Adrenal gland (tissue), 19 donors: ENCODE measurements at places on chromosomes 16 and 17. TPM values are rescaled to one million over a fixed set of nuclear protein-coding genes. Genes with fewer than 3 reads are reported as not detected.
A peak's percentile ranks its signal among the peaks of the same experiment; 100 is the strongest.

DNA sequence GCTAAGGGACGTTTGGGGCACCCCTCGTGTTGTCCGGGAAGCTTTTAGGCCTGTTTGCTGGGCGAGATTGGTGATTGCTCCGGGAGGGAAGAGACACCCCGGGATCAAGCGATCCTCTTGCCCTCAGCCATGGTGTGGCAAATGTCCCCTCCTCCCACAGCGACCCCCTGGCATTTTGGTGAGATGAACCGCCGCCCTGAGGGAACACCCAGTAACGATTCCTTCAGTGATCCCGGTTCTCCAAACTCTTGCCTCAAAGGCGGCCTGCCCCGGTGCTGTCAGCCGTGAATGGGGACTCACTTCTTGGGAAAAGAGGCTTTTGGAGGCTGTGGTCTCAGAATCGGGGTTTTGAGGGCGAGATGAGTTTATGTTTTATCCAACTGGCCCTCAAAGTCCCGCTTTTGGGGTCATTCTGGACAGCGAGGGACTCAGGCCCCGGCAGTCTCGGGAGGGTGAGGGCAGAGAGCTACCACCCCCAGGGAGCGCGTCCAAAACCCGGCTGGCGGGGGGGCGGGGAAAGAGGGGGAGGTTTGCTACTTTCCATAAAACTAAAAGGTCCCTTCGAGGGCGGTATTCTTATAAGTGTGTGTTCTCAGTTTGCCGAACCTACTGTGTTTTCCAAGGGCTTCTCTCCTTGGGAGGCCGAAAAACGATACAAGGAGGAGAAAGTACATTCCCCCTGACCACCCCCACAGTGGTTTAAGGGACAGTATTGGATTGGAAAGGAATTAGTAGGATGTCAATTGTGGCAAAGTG is 232.7 kb downstream of the MRTFB start:
- H3K27me3 ChIP-seq: no peaks in the 10 kb centered on the region
- H3K4me1 ChIP-seq: peaks cover 33% of the 10 kb centered on the region
- DNase-seq: no peak
- H3K27ac ChIP-seq: peak overlapping the region; percentile 81
- H3K36me3 ChIP-seq: no peaks in the 10 kb centered on the region
- H3K4me3 ChIP-seq: peak overlapping the region; percentile 91

Gene SCGB1C2
- not detected for polyA plus RNA-seq

- DNase-seq: no peak
- no peaks in the 10 kb centered on the region for H3K27me3 ChIP-seq
- no peak overlapping the region for H3K27ac ChIP-seq
- no peaks in the 10 kb centered on the region for H3K4me1 ChIP-seq
Measured at GRCh38 chr17:50265690-50266315, 8.5 kb upstream of the TMEM92 start.

- H3K27ac ChIP-seq: no peak overlapping the region
- no peaks in the 10 kb centered on the region for H3K4me1 ChIP-seq
- no peaks in the 10 kb centered on the region for H3K27me3 ChIP-seq
- DNase-seq: no peak
- H3K36me3 ChIP-seq: no peaks in the 10 kb centered on the region
Measured at GRCh38 chr17:685006-685405, 29.6 kb downstream of the VPS53 start.

Gene ZNF629
- polyA plus RNA-seq: 13.6 TPM

Gene GCGR
- 0.29 TPM for polyA plus RNA-seq

DNA sequence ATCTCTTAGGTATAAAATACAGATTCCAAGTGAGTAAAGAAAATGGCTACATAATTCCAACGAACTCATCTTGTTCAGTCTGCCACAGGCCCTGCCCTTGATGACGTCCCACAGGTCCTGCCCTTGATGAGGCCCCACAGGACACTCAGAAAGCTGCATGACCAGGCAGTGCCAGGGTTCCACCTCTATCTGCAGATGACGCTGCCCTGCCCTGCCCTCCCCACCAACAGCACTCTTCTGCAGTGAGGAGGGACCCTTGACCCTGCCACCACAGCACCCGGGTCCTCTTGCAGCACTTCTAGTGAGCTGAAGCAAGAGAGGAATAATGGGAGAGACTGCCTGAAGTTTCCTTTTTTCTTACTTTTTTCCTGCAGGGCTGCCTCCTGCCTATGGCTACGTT is 118.4 kb downstream of the VPS53 start:
- H3K27ac ChIP-seq: no peak overlapping the region
- peak; percentile 45 for DNase-seq
- peaks cover 12% of the 10 kb centered on the region for H3K4me1 ChIP-seq
- no peaks in the 10 kb centered on the region for H3K27me3 ChIP-seq
- no peaks in the 10 kb centered on the region for H3K36me3 ChIP-seq
- no peak overlapping the region for H3K4me3 ChIP-seq

Gene CTRL
- 0.09 TPM for polyA plus RNA-seq

Gene RGS11
- polyA plus RNA-seq: 1.4 TPM

DNA sequence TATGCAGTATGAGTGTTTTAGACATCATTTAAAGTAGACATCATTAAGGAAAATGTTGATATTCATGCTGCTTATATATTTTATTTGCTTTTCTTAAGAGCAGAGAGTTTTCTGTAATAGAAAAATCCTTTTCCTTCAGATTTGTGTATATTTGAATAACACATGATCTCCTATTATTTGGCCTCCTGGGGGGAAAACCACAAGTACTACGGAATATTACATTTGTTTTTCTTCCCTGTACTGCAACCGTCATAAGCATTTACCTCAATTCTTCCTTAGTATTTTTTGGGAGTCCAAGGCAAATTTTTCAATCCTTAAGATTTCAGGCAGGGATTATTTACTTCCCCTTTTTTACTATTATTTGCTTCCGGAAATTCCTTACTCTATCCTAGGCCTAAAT is 6.0 kb downstream of the RSPRY1 start:
- DNase-seq: no peak
- no peak overlapping the region for H3K27ac ChIP-seq
- H3K36me3 ChIP-seq: no peaks in the 10 kb centered on the region

- H3K4me1 ChIP-seq: no peaks in the 10 kb centered on the region
- no peaks in the 10 kb centered on the region for H3K36me3 ChIP-seq
- DNase-seq: no peak
- peaks cover 3% of the 10 kb centered on the region for H3K27me3 ChIP-seq
Measured at GRCh38 chr16:27920391-27920891, 143.1 kb downstream of the GSG1L start.

DNA sequence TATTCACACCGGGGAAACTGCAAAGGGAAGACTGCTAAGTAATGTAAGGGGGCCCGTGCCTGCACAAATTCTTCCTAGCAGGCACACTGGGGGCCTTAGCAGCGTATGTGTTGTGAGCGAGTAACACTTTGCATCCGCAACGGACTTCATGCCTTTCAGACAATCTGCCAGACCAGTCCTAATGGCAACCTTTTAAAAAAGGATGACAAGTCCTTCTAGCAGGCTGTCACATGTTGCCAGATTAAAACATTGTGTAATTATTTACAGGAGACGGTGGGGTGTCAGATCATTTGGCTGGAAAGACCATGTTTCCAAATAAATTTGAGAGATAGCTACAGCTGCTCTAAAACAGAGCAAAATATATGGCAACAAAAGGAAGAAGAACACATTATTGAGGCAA is 46.1 kb downstream of the CPPED1 start:
- DNase-seq: no peak
- no peak overlapping the region for H3K4me3 ChIP-seq
- H3K27ac ChIP-seq: no peak overlapping the region
- H3K27me3 ChIP-seq: no peaks in the 10 kb centered on the region
- H3K36me3 ChIP-seq: no peaks in the 10 kb centered on the region
- H3K4me1 ChIP-seq: peaks cover 5% of the 10 kb centered on the region

- H3K4me1 ChIP-seq: no peaks in the 10 kb centered on the region
- no peaks in the 10 kb centered on the region for H3K36me3 ChIP-seq
- H3K27ac ChIP-seq: no peak overlapping the region
Measured at GRCh38 chr17:28416703-28417311, 10.8 kb upstream of the SLC46A1 start.

DNA sequence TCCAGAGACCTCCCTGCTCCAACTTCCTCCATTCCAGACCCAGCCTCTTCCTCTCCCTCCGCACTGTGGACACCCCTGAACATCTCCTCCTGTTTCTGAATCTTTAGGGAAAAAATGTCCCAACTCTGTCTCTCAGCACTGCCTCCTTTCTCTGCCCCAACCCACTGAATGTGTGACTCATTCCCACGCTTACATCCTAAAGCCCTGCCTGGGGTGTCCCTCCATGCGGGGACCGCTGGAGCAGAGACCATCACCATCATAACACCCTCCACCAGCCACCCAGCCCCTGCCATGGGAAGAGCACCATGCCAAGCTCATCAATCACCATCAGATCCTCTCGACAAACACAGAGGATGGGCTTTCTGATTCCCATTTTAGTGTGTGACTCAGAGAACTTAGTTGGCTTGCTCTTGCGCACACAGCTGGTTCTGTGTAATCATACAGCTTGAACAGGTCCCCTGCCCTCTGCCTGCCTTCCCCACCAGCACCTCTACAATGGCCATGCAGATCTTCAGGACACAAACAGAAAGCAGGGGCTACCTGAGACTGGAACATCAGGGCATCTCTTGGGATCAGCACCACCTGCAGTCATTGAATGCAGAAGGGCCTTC is 10.7 kb downstream of the RPRML start:
- no peak overlapping the region for H3K27ac ChIP-seq
- H3K27me3 ChIP-seq: no peaks in the 10 kb centered on the region
- DNase-seq: no peak
- H3K4me1 ChIP-seq: no peaks in the 10 kb centered on the region
- no peaks in the 10 kb centered on the region for H3K36me3 ChIP-seq
- H3K4me3 ChIP-seq: no peak overlapping the region

DNA sequence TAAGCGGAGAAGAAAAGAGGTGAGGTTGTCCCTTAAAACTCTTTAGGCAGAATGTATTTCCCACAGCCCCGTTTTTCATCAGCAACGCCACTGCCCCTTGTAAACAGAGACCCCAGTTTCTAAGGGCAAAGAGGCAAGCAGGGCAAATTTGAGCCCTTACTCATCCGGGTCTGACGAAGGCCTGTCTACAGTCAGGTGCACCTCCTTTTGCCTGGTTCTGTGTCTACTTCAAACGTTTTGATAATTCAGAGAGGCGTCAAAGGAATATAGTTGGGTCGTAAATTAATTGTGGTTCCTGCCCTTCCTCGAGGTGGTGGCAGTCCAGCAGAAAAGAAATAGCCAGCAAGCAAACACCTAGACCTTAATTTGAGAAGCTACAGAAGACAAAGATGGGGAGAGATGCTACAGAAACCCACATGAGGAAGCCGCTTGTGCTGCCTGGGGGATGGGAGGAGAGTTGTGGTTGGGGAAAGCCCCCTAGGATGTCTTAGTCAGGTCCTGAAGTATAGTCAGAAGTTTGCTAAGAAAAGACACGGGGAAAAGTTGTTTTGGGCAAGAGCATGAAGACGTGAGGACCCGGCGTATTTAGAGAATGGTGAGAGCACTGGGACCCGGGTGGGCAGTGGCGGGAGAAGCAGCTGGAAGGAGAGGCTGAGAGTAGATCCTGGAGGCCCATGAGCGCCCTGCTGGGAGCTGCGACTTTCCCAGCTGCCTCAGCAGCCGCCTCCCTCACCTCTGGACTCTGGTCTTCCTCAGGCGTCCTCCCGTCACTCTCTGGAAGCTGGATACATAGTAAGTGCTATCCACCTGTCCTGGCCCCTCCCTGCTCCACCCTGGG is 2.4 kb downstream of the FBRS start:
- peaks cover 33% of the 10 kb centered on the region for H3K4me1 ChIP-seq
- H3K4me3 ChIP-seq: peak overlapping the region; percentile 97
- DNase-seq: no peak
- no peaks in the 10 kb centered on the region for H3K36me3 ChIP-seq
- H3K27me3 ChIP-seq: no peaks in the 10 kb centered on the region
- peak overlapping the region; percentile 99 for H3K27ac ChIP-seq

GRCh38 chr16:2056681-2057407 is 9.1 kb downstream of the TSC2 start:
- no peak for DNase-seq
- peaks cover 57% of the 10 kb centered on the region for H3K36me3 ChIP-seq
- no peaks in the 10 kb centered on the region for H3K27me3 ChIP-seq
- H3K27ac ChIP-seq: no peak overlapping the region
- H3K4me1 ChIP-seq: no peaks in the 10 kb centered on the region

- no peaks in the 10 kb centered on the region for H3K36me3 ChIP-seq
- peak; percentile 22 for DNase-seq
- H3K4me1 ChIP-seq: peaks cover 16% of the 10 kb centered on the region
- no peaks in the 10 kb centered on the region for H3K27me3 ChIP-seq
Measured at GRCh38 chr16:69318177-69318910, 7.2 kb downstream of the VPS4A start.

Gene CHST4
- 1.9 TPM for polyA plus RNA-seq

Gene PDILT
- polyA plus RNA-seq: not detected

DNA sequence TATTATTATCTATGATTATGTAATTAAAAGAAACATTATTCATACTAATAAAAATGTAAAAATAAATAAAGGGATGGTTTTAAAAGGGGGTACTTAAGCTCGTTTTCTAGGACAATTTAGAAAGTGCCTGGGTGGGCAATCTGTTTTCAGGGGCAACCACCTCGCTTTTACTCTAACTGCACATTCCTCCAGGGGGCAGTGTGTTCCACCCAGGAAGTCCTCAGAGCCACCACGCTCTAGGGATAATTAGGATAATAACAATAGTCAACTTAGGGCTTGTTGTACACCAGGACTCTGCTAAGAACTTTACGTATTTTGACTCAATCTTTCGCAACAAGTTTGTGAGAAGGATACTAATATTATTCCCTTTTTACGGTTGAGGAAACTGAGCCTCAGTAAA is 396.7 kb upstream of the MAF start:
- H3K27me3 ChIP-seq: no peaks in the 10 kb centered on the region
- no peaks in the 10 kb centered on the region for H3K36me3 ChIP-seq
- no peak overlapping the region for H3K4me3 ChIP-seq
- H3K27ac ChIP-seq: no peak overlapping the region
- DNase-seq: peak; percentile 5

GRCh38 chr17:41665566-41666236 is 23.0 kb upstream of the EIF1 start:
- peak; percentile 89 for DNase-seq
- peak overlapping the region; percentile 86 for H3K27ac ChIP-seq
- H3K4me3 ChIP-seq: no peak overlapping the region
- H3K36me3 ChIP-seq: no peaks in the 10 kb centered on the region
- H3K4me1 ChIP-seq: peaks cover 18% of the 10 kb centered on the region
- no peaks in the 10 kb centered on the region for H3K27me3 ChIP-seq

Gene PSMC3IP
- 3.9 TPM for polyA plus RNA-seq

Gene TCAP
- polyA plus RNA-seq: 13.4 TPM

- no peaks in the 10 kb centered on the region for H3K4me1 ChIP-seq
- H3K36me3 ChIP-seq: no peaks in the 10 kb centered on the region
- no peak overlapping the region for H3K27ac ChIP-seq
- DNase-seq: no peak
- no peaks in the 10 kb centered on the region for H3K27me3 ChIP-seq
- no peak overlapping the region for H3K4me3 ChIP-seq
Measured at GRCh38 chr16:6132121-6132520, 1034.5 kb upstream of the EEF2KMT start.

GRCh38 chr16:86033971-86034370 is 135.0 kb downstream of the IRF8 start:
- H3K4me3 ChIP-seq: no peak overlapping the region
- no peaks in the 10 kb centered on the region for H3K27me3 ChIP-seq
- no peaks in the 10 kb centered on the region for H3K36me3 ChIP-seq
- DNase-seq: no peak
- H3K4me1 ChIP-seq: no peaks in the 10 kb centered on the region
- H3K27ac ChIP-seq: no peak overlapping the region

Gene MFAP4
- polyA plus RNA-seq: 53.6 TPM
